ENCODE measurements at places on chromosomes 7 and 10. TPM values are rescaled to one million over a fixed set of nuclear protein-coding genes. Genes with fewer than 3 reads are reported as not detected.
A peak's percentile ranks its signal among the peaks of the same experiment; 100 is the strongest.

- DNase-seq: peak; percentile 43
- H3K27me3 ChIP-seq: no peaks in the 10 kb centered on the region
- no peak overlapping the region for H3K4me3 ChIP-seq
- peak overlapping the region; percentile 71 for H3K27ac ChIP-seq
- peaks cover 6% of the 10 kb centered on the region for H3K36me3 ChIP-seq
Measured at GRCh38 chr10:124641282-124642087, 102.7 kb downstream of the FAM53B start.

PBLD gene
- 2.2 TPM for total RNA-seq

- H3K27me3 ChIP-seq: no peaks in the 10 kb centered on the region
- H3K4me1 ChIP-seq: no peaks in the 10 kb centered on the region
- H3K27ac ChIP-seq: no peak overlapping the region
- no peak for DNase-seq
Measured at GRCh38 chr7:102866535-102867215, 46.1 kb upstream of the LRRC17 start.

DNA sequence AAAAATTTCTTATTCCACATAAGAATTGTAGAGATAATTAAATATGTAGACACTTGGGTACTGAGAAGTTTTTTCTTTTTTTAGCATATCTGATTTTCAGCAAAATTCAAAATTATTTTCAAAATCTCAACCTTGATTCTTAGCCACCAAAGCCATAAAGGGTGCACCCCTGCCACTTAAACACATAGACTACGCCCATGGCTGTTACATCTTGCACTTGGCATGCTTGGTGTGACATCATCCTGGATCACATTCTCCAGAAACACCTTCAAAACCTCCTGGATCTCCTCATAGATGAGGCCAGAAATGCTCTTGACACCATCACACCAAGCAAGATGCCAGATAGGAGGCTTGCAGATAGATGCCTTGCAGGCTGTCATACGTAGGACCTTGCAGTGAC lies 89.1 kb upstream of the KLF14 start:
- peaks cover 17% of the 10 kb centered on the region for H3K27me3 ChIP-seq
- DNase-seq: no peak
- no peak overlapping the region for H3K4me3 ChIP-seq
- no peaks in the 10 kb centered on the region for H3K36me3 ChIP-seq

- H3K27ac ChIP-seq: no peak overlapping the region
- H3K36me3 ChIP-seq: no peaks in the 10 kb centered on the region
- no peak for DNase-seq
Measured at GRCh38 chr10:132807621-132808049, 21.7 kb upstream of the NKX6-2 start.

DNA sequence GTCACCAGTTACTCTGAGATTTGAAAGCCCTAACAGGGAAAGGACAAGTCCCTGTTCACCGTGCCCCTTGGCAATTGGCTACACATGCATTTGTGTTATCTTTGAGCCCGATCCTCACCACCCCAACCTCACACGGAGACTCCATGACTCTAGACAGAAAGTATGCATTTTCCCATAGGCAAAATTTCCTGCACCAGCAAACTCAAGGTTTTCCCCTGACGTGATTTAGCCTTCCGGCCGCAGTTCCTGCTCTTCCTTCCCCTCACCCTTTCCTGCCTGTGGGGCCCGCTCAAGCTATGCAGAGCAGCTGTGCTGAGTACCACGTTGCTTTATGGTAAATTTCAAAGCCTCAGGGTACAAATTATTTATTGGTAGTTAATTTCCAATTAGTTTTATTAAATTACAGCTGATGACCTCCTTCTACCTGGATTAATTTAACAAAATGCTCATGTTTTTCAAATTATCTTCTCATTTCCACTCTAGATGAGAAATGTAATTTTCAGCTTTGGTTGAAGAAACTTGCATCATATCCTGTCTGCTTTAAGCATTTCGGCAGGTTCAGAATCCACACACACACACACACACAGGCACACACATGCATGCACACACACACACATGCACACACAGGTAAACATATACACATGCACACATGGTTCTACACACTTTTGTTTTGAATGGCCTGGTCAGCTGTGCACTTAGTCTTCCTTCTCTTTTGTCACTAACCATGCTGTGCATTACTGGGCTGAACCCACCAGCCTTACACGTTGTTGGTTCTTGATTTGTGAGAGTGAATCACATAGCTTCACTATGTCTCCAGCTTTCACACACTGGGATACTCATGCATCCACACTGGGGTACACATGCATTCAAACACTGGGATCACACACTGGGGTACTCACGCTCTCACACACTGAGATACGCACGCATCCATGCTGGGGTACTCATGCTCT lies 283.1 kb upstream of the PITRM1 start:
- no peak overlapping the region for H3K4me3 ChIP-seq
- no peak overlapping the region for H3K27ac ChIP-seq
- no peak for DNase-seq
- no peaks in the 10 kb centered on the region for H3K27me3 ChIP-seq
